ENCODE measurements at places on chromosomes 5 and 9.

DNA sequence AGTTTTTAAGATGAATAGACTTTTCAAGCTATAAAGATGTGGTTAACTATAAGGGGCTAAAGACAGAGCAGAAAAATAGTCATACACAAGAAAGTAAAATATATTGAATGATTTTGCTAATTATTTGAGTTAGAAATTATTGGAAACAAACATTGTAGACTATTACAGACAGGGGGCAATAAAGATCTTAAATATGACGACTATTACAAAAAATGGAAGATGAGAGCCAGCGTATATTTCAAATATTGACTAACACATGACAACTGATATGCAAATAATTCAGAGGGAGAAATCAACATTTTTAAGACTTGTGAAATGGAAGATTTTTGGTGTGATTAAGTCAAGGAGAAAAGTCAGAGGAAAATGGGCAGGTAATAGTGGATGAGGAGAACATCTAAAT is 520.2 kb upstream of the NUDT12 start:
- DNase-seq: no peak

- DNase-seq: no peak
Observed at GRCh38 chr9:79193501-79194223, 378.1 kb upstream of the TLE4 start.

GRCh38 chr5:72280581-72281069 is 39.4 kb downstream of the MRPS27 start:
- DNase-seq: no peak

DNA sequence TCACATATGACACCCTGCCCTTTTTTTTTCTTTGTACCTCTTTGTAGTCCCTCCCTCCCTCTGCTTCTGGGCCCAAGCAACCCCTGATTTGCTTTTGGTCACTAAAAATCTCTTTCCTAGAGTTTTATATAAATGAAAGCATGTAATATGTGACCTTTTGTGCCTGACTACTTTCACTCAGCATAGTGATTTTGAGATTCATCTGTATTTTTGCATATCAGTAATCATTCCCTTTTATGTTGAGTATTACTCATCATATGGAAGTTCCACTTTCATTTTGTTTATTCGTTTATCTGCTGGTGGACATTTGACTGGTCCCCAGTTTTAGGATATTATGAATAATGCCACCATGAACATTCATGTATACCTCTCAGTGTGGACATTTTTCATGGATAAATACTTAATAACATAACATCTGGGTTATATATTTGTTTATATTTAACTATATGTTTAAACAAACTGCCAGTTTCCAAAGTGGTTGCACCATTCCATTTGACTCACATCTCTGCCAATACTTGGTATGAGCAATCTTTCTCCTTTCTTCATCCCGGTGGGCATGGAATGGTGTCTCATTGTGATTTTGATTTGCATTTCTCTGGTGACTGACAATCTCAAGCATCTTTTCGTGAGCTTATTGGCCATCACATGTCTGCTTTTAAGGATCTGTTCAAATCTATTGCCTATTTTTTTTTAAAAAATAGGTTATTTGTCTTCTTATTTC is 115.7 kb upstream of the S1PR3 start:
- DNase-seq: no peak

- no peak for DNase-seq
Observed at GRCh38 chr9:128703616-128704355, 1.5 kb downstream of the PKN3 start.

DNA sequence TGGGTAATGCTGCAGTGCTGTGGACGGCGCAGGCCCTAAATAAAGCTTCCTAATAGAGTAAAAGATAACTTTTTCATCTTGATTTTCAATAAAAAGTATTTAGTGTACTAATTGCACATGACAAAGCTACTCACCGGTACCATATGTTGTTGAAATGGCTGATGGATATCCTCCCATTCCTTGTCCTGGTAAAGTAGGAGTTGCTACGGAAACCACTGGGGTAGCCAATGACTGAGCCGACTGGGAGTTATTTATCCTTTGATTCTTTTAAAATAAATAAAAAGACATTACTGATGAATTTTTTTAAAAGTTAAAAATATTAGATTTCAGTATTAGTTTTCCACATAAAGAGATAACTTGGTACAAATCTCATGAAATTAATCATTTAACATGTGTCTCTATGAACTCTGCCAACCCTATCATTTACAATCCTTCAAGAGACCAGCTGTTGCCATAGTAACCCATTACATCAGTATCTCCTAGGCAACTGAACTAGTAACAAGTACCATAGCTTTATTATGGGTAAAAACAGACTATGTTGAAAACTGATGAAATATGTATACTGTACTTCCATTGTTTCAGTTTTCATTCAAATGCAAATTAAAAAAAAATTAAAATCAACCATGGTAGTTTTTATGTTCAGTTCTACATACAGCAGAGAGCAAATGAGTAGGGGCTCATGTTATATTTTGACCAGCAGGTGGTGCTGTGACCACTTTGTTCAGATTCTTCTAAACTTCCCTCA is 153.7 kb downstream of the MEF2C start:
- peak; percentile 75 for DNase-seq

GRCh38 chr5:76445063-76445462 is 42.0 kb downstream of the IQGAP2 start:
- DNase-seq: no peak

- no peak for DNase-seq
Observed at GRCh38 chr9:14323083-14323971, 9.4 kb upstream of the NFIB start.

DNA sequence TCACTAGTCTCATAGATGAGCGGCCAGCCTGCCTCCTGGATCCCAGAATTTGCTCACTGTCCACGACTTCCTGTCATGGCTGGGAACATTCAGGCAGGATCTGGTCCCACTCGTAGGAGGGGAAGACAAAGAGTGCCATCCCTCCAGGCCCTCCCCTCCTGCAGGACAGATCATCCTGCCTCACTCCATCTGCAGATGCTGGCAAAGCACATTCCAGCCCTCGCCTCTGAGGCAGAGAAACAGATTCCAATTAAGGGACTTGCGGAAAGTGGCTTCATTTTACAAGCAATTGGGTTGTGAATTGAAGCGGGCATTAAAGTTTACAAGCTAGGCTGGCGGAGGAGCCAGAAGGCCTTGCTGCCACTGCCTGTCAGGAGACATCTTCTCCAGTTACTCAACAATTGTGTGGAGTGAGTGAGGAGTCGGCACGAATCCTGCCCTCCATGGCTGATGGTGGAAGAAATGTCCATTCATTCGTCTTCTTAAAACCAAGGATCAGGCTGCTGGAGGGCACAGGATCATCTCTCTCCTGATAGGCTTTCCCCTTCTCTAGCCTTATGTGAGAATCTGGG is 41.8 kb upstream of the KCNMB1 start:
- no peak for DNase-seq

DNA sequence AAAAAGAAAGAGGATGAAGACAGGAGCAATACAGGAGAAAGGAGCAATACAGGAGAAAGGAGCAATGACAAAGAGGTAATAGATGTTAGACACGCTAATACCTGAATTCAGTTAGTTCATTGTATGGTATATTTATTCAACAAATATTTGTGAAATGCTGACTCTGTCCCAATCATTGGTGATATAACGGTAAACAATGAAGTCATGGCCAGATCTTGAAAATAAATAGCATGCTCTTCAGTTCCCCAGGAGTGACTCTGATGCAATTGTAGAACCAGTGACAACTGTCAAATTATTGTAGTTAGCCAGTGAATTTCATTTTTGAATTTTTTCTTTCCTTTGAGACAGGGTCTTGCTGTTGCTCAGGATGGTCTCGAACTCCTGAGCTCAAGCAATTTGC is 48.0 kb upstream of the SPINK14 start:
- no peak for DNase-seq
